ENCODE measurements at places on chromosomes 6 and 20. TPM values are rescaled to one million over a fixed set of nuclear protein-coding genes. Genes with fewer than 3 reads are reported as not detected.

The SALL4 gene
- 90.7 TPM for total RNA-seq

The ZC3H12D gene
- total RNA-seq: 0.14 TPM

The NEURL2 gene
- total RNA-seq: 3.3 TPM

The FRS3 gene
- total RNA-seq: 7.1 TPM

The SDCBP2 gene
- 1.6 TPM for total RNA-seq

The FOXF2 gene
- not detected for total RNA-seq

The LAMA2 gene
- total RNA-seq: 0.47 TPM

The VIP gene
- not detected for total RNA-seq

DNA sequence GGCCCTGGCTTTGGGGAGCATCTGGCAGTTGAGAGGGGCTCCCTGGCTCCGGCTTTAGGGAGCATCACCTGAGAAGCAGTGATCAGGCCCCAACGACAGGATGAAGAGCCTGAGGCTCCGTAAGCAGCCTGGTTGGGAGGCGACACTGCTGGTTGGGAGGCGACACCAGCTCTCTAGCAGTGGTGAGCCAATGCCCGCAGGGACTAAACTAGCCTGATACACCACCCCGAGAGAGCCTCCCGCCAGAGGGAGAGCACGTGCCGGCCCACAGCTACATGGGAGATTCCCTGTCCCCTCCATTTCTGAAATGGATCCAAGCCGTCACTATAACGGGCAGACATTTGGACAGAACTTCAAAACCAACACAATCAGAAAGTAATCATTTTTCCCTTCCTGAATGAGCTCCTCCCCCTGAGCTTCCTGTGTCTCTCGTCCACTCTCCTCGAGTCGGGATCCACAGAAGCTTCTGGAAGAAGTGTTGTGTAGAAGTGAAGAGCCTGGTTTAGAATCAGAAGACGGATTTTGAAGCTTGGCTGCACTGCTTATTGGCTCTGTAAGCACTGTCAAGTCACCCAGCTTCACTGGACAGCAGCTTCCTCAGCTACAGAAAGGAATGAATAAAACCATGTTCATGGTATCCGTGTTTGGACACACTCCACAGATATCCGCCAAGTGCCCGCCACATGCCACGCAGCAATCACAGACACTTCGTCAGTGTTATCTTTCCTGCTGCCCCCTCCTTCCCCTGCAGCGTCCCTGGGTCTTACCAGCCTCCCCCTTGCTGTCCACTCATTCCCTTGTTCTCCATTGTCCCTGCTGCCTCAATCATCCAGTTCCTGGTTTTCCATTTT is 199.6 kb downstream of the TTLL2 start:
- H3K27me3 ChIP-seq: no peaks in the 10 kb centered on the region
- no peaks in the 10 kb centered on the region for H3K36me3 ChIP-seq
- H3K4me3 ChIP-seq: no peak overlapping the region
- H3K4me1 ChIP-seq: peaks cover 18% of the 10 kb centered on the region

- DNase-seq: no peak
- peaks cover 2% of the 10 kb centered on the region for H3K27me3 ChIP-seq
- H3K36me3 ChIP-seq: no peaks in the 10 kb centered on the region
- H3K4me1 ChIP-seq: no peaks in the 10 kb centered on the region
- no peak overlapping the region for H3K27ac ChIP-seq
Measured at GRCh38 chr6:120108061-120108795, 758.7 kb upstream of the MAN1A1 start.

DNA sequence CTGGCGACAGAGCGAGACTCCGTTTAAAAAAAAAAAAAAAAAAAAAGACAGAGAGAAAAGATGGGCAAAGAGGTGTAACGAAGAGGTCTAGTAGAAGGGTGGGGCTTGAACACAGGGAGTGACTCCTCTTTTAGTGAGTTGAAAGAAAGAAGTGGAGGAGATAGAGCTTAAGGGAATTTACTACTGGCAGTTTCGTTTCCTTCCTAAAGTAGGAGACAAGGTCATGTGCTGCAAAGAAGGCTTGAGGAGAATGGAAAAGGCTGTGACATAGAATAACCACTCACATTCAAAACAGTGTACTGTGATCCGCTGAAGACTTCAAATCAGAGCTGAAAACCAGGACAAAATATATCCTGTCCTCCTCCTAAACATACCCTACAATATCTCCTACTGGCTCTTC is 63.8 kb upstream of the EIF2S2 start:
- no peak overlapping the region for H3K4me3 ChIP-seq
- DNase-seq: no peak
- H3K27ac ChIP-seq: no peak overlapping the region
- H3K4me1 ChIP-seq: no peaks in the 10 kb centered on the region

GRCh38 chr6:112396221-112396620 is 49.1 kb downstream of the RFPL4B start:
- H3K27me3 ChIP-seq: no peaks in the 10 kb centered on the region
- no peak for DNase-seq
- no peaks in the 10 kb centered on the region for H3K4me1 ChIP-seq

GRCh38 chr20:4932061-4932460 is 69.2 kb downstream of the SLC23A2 start:
- H3K4me3 ChIP-seq: no peak overlapping the region
- H3K27ac ChIP-seq: no peak overlapping the region
- H3K36me3 ChIP-seq: no peaks in the 10 kb centered on the region
- H3K27me3 ChIP-seq: no peaks in the 10 kb centered on the region
- H3K4me1 ChIP-seq: no peaks in the 10 kb centered on the region
- DNase-seq: no peak

GRCh38 chr20:8128291-8129060 is 3.6 kb upstream of the PLCB1 start:
- no peak overlapping the region for H3K27ac ChIP-seq
- no peak for DNase-seq
- H3K36me3 ChIP-seq: no peaks in the 10 kb centered on the region

- H3K27ac ChIP-seq: no peak overlapping the region
- H3K36me3 ChIP-seq: peaks cover 2% of the 10 kb centered on the region
- peaks cover 41% of the 10 kb centered on the region for H3K4me1 ChIP-seq
- no peak for DNase-seq
Measured at GRCh38 chr20:38730167-38730988, 6.1 kb downstream of the SLC32A1 start.

DNA sequence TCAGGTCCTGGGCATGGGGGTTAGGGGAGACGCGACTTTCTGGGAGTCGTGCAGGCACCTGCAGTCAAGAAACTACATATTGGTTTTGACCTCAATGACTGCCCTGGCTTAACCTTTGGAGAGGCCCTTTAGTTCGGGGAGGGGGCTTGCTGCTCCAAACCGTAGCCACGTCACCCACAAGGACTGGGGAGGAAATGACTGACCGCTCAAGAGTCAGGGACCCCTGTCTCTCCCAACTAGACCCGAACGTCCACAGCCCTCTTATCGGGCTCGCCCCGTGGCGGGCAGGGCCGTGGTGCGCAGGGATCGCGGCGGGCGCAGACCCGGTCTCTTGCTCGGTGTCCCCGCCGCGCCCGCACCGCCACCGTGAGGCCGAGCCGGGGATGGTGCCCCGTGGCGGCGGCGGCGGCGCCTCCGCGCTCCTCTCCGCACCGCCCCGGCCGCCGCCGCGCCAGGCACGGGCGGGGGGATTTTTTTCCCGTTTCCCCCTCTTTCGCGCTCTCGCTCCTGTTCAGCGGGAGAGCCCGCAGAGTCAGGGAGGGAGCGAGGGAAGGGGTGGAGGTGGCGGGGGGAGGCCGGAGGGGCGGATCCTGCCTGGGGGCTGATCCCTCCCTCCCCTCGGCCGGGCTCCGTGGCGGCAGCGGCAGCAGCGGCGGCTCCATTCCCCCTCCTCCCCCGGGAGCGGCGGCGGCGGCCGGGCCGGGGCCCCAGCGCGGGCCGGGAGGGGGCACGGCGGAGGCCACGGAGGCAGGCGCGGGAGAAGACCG is at the start of gene BRPF3:
BRPF3 (plus strand) TSS at position 632 of the 767 bp plus-strand sequence. CDS start 3,579 bp downstream, outside the sequence.
- peaks cover 11% of the 10 kb centered on the region for H3K27me3 ChIP-seq
- peak within 1 kb of the TSS; percentile 97 for H3K4me3 ChIP-seq
- H3K4me1 ChIP-seq: peaks cover 39% of the 10 kb centered on the region
- H3K36me3 ChIP-seq: peaks cover 24% of the 10 kb centered on the region
- H3K27ac ChIP-seq: peak within 1 kb of the TSS; percentile 98

- H3K4me1 ChIP-seq: peaks cover 76% of the 10 kb centered on the region
- H3K4me3 ChIP-seq: peak overlapping the region; percentile 60
- H3K27ac ChIP-seq: peak overlapping the region; percentile 92
- no peaks in the 10 kb centered on the region for H3K36me3 ChIP-seq
- no peaks in the 10 kb centered on the region for H3K27me3 ChIP-seq
- DNase-seq: no peak
Measured at GRCh38 chr6:144655376-144655775, 370.2 kb downstream of the UTRN start.

- no peak for DNase-seq
- H3K4me1 ChIP-seq: peaks cover 12% of the 10 kb centered on the region
- peaks cover 4% of the 10 kb centered on the region for H3K27me3 ChIP-seq
- no peak overlapping the region for H3K4me3 ChIP-seq
- no peak overlapping the region for H3K27ac ChIP-seq
Measured at GRCh38 chr6:42163981-42164380, 9.2 kb upstream of the GUCA1A start.

GRCh38 chr6:33885132-33886057 is 81.6 kb upstream of the MLN start:
- no peaks in the 10 kb centered on the region for H3K4me1 ChIP-seq
- H3K27ac ChIP-seq: no peak overlapping the region
- no peaks in the 10 kb centered on the region for H3K27me3 ChIP-seq
- no peak overlapping the region for H3K4me3 ChIP-seq

DNA sequence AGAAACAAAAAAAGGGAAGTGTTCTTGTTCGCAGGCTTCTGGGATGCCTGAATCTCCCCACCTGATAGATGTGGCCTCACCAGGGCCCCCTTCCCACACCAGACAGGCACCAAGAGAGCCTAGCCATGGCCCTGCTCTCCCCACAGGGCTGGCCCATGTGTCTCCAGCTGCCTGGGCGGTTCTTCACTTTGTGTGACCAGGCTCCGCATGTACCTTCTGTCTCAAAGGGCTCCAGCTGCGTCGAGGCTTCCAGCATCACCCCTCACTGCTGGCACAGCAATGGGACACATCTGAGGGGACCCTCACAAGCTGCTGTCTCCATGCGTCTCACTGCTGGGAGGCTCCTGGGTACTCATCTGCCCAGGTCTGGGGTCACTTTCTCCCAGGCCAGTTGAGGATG is 362.9 kb downstream of the ZFAND3 start:
- H3K4me1 ChIP-seq: peaks cover 40% of the 10 kb centered on the region
- no peaks in the 10 kb centered on the region for H3K36me3 ChIP-seq
- H3K27ac ChIP-seq: no peak overlapping the region

GRCh38 chr6:39887692-39888450 is 46.4 kb downstream of the MOCS1 start:
- H3K36me3 ChIP-seq: no peaks in the 10 kb centered on the region
- H3K4me3 ChIP-seq: peak overlapping the region; percentile 44
- peaks cover 38% of the 10 kb centered on the region for H3K4me1 ChIP-seq
- DNase-seq: peak; percentile 40

DNA sequence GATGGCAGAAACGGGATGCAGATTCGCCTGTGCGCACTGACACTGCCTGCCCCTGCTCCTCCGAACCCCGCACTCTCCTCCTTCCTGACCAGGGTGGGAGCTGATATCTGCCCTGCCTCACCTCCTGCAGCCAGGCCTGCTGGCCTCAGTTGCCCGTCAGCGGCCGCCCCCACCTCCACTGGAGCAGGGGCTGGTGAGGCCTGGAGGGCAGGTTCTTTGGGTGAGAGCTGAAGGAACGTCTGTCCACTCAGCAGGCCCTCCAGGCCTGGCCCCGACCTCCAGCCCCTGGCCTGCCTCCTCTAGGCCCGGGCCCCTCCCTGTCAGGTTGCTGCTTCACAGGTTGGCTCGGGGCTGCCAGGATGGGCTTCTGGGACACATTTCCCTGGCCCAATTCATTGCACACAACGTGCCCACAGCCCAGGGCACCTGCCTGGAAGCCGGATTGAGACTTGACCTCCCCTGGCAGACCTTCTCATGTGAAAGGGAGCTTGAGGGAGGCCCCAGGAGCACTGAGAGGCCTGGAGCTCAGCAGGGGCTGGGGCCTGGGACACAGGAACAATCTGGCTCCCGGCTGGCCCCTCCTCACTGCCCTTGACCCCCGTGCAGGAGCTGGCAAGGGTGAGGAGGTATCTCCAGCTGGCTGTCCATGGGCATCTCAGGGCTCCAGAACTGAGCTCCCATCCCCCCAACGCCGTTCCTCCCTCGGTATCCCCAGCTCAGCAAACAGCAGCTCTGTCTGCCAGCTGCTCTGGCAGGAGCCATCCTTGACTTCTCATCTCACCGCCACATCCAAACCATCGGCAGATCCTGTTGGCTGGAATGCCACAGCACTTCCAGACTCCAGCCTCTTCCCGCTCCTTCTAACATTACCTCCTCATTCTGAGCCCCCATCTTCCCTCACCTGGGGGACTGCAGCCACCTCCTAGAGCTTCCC is 39.5 kb downstream of the SPDEF start:
- DNase-seq: no peak
- H3K36me3 ChIP-seq: no peaks in the 10 kb centered on the region
- H3K4me3 ChIP-seq: no peak overlapping the region
- peaks cover 5% of the 10 kb centered on the region for H3K27me3 ChIP-seq
- peaks cover 11% of the 10 kb centered on the region for H3K4me1 ChIP-seq

DNA sequence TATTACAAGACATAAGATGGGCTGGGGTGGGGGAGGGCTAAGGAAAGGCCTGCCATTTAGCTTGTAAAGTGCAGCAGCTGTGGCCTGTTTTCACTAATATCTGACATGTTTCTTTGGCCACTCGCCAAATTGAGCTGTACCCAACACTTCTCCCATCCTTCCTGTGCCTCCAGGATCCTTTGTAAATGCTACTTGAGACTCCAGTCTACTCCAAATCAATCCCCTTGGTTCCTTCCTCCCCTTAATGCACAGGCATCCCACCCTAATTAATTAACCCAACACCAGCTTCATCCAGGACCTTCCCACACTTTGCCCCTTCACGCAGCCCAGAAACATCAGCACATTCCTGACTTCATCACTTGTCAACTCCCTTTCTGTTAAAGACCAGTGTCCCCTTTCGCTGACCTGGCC is 55.0 kb upstream of the TCF21 start:
- H3K27me3 ChIP-seq: peaks cover 33% of the 10 kb centered on the region
- no peak overlapping the region for H3K27ac ChIP-seq
- peaks cover 5% of the 10 kb centered on the region for H3K4me1 ChIP-seq

- H3K27me3 ChIP-seq: no peaks in the 10 kb centered on the region
- H3K27ac ChIP-seq: no peak overlapping the region
- H3K4me3 ChIP-seq: no peak overlapping the region
- no peak for DNase-seq
- peaks cover 11% of the 10 kb centered on the region for H3K4me1 ChIP-seq
Measured at GRCh38 chr6:11475016-11475415, 62.5 kb upstream of the TMEM170B start.

GRCh38 chr6:24831771-24832716 is 33.3 kb upstream of the ARMH2 start:
- peaks cover 4% of the 10 kb centered on the region for H3K4me1 ChIP-seq
- H3K36me3 ChIP-seq: no peaks in the 10 kb centered on the region
- no peak overlapping the region for H3K27ac ChIP-seq
- H3K4me3 ChIP-seq: no peak overlapping the region

- H3K4me1 ChIP-seq: peaks cover 6% of the 10 kb centered on the region
- no peak overlapping the region for H3K4me3 ChIP-seq
- no peaks in the 10 kb centered on the region for H3K36me3 ChIP-seq
- H3K27me3 ChIP-seq: no peaks in the 10 kb centered on the region
- no peak for DNase-seq
- no peak overlapping the region for H3K27ac ChIP-seq
Measured at GRCh38 chr6:101286146-101286545, 107.4 kb upstream of the GRIK2 start.

All from neural crest cell (in vitro differentiated cells).